ENCODE measurements at places on chromosomes 1 and 21.

- DNase-seq = no peak
Measured at GRCh38 chr1:55369474-55369873, 154.3 kb upstream of the USP24 start.

DNA sequence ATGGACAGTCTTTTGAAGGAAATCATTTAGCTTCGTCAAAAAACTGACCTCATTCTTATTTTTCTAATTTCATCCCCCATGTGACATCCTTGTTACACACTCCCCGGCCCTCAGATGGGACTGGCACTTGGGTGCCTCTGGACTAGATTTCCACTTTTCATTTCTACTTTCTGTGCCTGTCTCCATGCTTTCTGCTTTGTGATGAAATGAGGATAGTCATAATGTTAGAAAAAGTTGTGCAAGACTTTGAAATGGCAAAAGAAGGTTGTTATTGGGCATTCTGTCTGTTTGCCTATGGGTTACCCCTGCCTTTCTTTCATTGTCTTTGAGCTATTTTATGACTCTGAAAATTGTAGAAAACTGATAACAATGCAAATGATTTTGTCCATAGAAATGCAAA, 54.9 kb downstream of the MDM4 start:
- DNase-seq = no peak

- DNase-seq = no peak
Measured at GRCh38 chr1:237794071-237794470, 96.7 kb downstream of the ZP4 start.

- DNase-seq = no peak
Measured at GRCh38 chr1:189803364-189803763, 674.3 kb downstream of the BRINP3 start.

- no peak for DNase-seq
Measured at GRCh38 chr1:239125027-239125426, 261.3 kb upstream of the CHRM3 start.
